ENCODE measurements at places on chromosomes 6 and 20. TPM values are rescaled to one million over a fixed set of nuclear protein-coding genes. Genes with fewer than 3 reads are reported as not detected.

DNA sequence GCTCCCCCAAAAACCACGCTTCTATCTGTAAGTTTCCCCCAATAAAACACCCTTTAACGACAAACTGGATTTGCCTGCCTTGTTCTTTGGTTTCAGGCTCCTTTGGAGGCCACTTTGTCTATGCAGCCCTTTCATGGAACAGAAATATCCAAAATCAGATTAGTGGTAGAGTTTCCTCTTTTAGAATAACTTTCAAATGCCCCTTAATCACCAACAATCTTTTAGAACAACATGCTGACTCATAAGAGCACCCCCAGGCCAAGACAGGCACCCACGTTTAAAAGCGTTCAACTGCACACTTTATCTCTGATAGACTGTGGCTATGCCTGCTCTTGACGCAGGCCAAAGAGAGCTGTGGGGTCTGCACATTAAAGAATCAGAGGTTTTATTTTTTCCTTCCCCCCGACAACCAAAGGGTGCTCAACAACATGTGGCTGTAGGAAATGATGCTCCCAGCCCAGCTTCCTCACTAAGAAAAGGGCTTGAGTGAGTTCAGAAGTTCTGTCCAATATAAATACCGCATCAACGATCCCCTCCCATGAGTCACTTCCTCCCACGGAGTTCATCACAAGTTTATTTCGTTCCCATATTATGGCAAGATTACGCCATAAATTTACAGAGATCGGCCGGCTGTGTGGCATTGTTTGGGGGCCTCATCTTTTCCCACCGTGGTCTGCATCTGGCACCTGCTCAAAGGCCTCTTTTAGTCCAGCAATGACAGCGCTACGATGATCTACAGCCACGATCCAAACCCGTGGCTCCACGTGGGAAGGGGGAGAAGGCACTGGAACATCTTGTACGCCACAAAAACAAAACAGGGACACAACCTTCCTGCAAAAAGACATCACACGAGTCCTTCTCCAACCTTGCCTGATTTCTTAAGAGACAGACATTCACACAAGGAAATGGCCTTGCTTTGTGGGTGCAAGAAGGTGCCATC is 88.8 kb upstream of the NFATC2 start:
- DNase-seq = peak; percentile 96

DNA sequence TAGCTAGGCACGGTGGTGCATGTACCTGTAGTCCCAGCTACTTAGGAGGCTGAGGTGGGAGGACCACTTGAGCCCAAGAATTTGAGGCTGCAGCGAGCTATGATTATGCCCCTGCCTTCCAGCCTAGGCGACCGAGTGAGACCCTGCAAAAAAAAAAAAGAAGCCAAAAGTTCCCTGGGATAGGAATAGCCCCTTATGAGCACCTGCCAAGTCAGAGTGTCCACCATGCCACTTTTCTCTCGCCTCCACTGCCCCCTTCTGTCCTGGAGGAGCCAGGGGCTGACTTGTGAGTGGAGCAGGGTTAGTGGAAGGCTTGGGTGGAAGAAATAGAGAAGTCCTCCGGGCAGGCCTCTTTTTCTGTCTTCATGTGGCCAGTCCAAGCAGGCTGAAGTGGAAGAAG is 12.1 kb upstream of the DDX27 start:
- DNase-seq = no peak

GRCh38 chr6:17200395-17200794 is 80.8 kb upstream of the RBM24 start:
- DNase-seq = no peak

- no peak for DNase-seq
Measured at GRCh38 chr20:12353842-12354241, 436.1 kb downstream of the BTBD3 start.

- peak; percentile 79 for DNase-seq
Measured at GRCh38 chr6:42452171-42453030, 675 bp upstream of the TRERF1 start.

DNA sequence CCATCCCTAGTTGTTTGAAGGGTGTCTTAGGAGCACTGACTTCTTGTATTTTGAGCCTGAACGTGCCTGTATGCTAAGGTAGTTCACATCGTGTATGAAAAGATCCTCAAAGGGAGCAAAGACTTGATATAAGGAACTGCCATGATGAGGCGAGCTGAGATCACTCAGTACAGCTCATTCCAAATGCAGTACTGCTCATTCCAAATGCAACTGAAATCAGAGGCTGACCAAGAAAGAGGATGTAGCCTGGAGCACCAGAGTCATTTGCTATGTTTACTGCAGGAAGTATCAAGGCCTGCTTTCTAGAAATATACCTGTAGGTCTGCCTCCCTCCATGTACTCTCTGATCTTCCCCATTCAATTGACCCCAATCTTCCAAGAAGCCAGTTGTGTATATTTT is 832.2 kb downstream of the EYS start:
- no peak for DNase-seq

DPPA5 gene
- not detected for polyA plus RNA-seq

SYCP2L gene
- 0.13 TPM for polyA plus RNA-seq

DNA sequence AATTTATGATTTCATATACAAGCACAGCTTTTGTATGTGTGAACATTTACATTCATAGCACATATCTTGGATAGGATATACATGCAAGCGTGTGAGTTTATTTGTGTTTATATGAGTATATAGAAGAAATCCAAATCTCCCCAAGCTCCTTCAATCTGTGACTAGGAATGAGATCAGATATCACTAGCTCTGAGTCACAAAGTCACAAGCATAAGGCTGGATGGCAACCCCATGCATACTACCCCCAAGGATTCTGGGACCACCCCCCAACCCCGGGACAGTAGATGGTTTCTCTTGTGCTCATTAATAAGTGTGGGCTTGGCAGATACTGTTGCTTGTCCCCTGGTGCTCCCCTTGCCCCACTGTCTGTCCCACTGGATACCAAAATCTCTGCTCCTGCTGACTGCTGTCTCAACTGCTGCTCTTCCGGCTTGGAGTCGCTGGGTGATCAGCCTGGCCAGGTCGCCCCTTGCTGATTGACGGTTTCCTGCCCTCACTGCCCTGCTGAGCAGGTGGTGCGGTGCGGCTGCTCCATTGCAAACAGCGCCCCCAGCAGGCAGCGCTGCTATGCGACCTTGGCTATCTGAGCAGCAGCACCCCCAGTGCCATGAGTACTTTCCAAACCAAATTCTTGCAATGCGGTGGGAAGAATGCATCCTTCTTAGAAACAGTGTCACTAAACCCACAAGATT is 279.4 kb downstream of the CD83 start:
- peak; percentile 66 for DNase-seq

DNA sequence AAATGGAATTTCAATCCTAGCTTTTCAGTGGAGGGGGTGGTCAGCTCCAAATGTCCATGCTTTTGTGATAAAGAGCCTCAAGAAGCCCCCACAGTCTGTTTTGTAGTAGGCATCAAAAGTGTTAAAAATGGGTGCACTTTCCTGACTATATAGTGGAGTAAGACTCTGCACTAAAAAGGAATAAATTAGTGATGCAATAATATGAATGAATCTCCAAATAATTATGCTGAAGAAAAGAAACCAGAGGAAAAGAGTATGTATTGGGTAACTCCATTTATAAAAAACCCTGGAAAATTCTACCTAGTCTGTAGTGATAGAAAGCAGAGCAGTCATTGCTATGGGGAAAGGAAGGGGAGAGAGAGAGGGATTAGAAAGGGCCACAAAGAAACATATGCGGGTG is 310.4 kb upstream of the SUPT3H start:
- no peak for DNase-seq

PIGT gene
- polyA plus RNA-seq = 198 TPM

- no peak for DNase-seq
Measured at GRCh38 chr20:58378704-58379103, 10.3 kb upstream of the VAPB start.

CST2 gene
- polyA plus RNA-seq = 1.6 TPM

PHACTR1 gene
- 0.65 TPM for polyA plus RNA-seq

GRCh38 chr20:31560746-31561598 is 44.1 kb upstream of the ID1 start:
- peak; percentile 98 for DNase-seq

- peak; percentile 87 for DNase-seq
Measured at GRCh38 chr6:16409531-16410441, 171.4 kb downstream of the GMPR start.

TMEM217 gene
- polyA plus RNA-seq = 4.4 TPM

GRCh38 chr6:133995296-133995695 is 42.3 kb downstream of the TBPL1 start:
- DNase-seq = no peak

- DNase-seq = no peak
Measured at GRCh38 chr6:170189236-170189635, 101.6 kb downstream of the DLL1 start.

MDFI gene
- not detected for polyA plus RNA-seq

IL17A gene
- not detected for polyA plus RNA-seq

DNA sequence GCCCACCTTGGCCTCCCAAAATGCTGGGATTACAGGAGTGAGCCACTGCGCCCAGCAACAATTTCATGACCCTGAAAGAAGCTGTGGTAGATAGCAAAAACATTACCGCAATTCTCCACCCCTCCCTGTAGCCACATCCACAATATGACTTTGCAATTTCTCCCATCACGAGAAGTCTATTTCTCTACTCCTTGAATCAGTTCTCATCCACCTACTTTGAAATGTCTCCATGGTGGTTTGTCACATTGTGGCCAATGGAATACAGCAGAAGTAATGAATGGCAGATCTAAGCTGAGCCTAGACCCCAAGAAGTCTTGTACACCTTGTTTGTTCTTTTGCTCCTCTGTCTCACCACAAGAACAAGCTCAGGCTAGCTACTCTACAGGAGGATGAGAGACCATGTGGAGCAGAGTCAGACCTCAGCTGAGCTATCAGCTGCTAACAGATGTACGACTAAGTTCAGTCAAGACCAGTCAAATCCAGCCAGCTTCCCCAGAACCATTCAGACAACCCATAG is 6.3 kb downstream of the OXT start:
- DNase-seq = no peak

DNA sequence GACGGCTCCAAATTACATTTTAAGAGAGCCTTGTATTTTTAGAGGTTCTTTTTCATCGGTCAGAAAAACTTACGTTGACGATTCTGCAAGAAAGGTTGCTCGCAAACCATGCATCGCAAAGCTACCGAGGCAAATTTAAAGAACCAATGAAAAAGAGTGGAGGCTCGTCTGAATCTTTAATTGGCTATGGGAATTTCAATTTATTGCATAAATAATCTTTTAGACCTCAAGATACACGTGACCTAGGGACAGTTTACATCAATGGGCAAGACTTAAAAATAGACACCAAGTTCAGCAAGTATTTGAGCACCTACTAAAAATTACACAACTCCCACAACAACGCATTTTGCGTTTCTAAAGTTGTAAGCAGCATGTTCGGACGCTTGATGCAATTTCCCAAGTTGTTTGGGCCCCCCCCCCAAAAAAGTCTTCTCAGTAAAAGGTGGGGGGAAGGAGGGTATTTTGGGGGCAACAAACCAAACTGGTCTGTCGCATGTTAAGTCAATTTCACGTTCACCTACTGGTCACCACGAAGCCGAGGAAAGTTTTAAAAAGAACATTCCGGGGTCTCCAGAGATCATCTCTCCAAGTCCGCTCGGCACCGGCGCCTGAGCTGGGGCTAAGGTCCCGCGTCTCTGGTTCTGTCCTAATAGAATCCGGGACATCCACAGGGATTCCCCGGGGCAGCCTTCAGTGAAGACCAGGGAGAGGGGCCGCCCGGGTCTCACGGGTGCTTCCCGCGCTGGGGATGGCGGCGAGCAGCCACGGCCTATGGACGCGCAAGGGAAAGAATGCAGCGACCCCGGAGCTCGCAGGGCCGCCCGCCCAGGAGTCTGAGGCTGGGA is 851 bp downstream of the SNX5 start:
- peak; percentile 73 for DNase-seq

TCP11 gene
- not detected for polyA plus RNA-seq

SOBP gene
- polyA plus RNA-seq = 0.39 TPM

LPIN3 gene
- polyA plus RNA-seq = 13.0 TPM

GRCh38 chr6:82779041-82779440 is 286.6 kb downstream of the UBE3D start:
- no peak for DNase-seq

- DNase-seq = no peak
Measured at GRCh38 chr6:136740050-136740974, 52.0 kb downstream of the MAP3K5 start.

GRCh38 chr20:16352321-16352720 is 220.9 kb downstream of the KIF16B start:
- DNase-seq = no peak

ENTPD6 gene
- 36.0 TPM for polyA plus RNA-seq

GRCh38 chr6:4405621-4406212 is 270.3 kb upstream of the ECI2 start:
- no peak for DNase-seq

DNA sequence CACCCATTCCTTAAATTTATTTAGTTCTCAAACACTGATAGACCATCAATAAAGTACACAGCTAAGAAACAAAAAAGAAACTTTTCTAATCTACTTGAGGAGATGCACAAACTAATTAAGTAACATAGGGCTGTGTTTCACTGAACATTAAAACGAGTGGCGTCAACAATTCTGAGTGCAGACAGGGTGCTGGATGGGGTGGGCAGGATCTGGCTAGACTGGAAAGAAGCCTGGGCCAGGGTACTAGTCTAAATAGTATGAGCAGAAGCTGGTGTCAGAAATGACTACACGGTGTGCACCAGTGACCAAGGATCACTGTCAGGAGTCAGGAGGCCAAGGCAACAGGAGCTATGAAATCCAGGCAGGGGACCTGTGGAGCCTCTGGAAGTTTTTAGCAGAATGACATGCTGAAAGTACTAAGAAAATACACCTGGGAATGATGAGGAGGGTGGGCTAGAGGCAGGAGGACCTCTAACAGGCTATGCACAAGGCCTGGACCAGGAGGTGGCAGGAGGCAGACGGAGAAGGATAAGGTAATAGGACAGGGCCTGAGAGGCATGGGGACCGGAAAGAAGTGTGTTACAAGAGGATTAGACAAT is 13.3 kb downstream of the ZBTB24 start:
- no peak for DNase-seq

DNA sequence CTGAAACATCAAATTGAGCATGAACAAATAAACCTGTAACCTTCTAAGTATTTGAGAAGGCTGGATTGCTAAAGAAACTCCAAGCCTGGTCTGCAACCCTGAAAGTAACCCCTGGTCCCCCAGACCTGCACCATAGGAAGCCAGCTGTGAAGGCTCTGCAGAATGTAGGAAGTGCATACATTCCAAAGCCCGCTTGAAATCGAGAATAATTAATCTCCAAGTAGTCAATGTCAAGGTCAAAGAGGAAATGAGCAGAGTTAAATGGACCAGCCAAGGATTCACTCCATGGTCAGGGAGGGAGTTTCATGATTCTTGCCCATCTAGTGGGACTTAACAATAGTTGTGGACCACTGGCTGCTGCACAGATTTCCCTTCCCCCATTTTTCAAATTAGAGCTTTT is 107.6 kb upstream of the RNF24 start:
- DNase-seq = no peak

GRCh38 chr6:123000244-123000770 is 4.3 kb downstream of the CLVS2 start:
- no peak for DNase-seq

DNA sequence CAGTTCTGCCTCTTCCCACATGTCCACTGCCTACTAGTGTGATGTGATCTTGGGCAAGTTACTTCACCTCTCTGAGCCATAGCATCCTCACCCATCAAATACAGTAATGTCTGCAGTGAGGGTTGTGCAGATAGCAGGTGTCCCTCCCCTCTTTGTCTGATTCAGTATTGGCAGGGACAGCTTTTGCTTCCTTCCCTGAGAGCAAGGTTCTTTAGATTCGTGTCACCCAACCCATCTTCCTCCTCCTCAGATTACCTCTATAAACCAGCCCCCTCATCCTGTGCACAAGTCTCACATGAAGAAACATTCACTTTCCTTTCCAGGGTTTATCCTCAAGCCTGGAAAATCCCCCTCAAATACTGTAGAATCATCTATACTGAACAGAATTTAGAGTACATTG is 15.4 kb downstream of the ACTR5 start:
- no peak for DNase-seq

GRCh38 chr20:64145458-64146300 is 18.6 kb upstream of the MYT1 start:
- DNase-seq = no peak
